ENCODE measurements at places on chromosomes 6 and 20. TPM values are rescaled to one million over a fixed set of nuclear protein-coding genes. Genes with fewer than 3 reads are reported as not detected.

DNA sequence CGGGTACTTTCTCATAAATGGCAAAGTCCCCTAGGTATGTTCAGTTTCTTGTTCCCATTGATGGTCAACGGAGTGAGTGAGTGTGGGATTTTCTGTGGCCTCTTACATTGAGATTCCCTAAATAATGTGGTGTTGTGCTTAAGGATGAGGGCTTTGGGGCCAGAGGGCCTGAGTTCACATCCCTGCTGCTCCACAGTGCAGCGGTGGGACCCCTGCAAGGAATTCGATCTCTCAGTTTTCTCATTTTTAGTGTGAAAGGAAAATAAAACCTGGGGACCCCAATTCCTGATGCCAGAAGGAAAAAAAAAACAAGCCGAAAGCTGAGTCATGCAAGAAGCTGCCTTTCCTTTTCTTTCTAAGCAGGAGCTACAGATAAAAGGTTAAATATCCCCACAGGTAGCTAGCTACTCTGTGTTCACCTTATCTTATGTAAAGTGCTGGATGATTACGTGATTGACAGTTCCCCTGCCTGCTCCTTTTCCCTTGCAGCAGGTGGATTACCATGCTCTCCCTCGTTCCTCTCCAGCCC is 120.2 kb upstream of the CLDN20 start:
- DNase-seq = no peak

Gene MAN1A1
- 19.0 TPM for total RNA-seq

DNA sequence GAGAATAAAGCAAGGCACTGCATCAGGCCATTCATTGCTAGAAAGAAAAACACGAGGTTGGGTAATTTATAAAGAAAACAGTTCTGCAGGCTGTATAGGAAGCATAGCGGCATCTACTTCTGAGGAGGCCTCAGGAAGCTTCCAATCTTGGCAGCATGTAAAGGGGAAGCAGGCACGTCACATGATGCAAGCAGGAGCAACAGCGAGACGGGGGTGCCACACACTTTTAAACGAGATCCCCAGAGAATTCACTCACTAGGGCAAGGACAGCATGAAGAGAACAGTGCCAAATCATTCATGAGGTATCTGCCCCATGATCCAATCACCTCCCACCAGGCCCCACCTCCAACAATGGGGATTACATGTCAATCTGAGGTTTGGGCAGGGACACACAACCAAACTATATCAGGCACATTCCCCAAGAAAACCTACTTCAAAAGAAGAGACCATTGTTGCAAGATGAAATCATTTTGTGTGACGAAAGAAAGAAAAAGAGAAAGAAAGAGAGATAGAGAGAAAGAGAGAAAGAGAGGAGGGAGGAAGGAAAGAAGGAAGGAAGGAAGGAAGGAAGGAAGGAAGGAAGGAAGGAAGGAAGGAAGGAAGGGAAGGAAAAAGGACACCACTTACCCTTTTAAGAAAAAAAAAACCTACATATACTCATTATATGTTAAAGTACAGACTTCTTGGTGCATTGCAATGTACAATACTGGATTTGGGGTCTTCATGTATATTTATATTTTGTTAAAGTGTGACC is 95.9 kb upstream of the PLEKHG1 start:
- DNase-seq = no peak

- DNase-seq = no peak
Measured at GRCh38 chr20:20198011-20198410, 145.7 kb downstream of the CFAP61 start.

- no peak for DNase-seq
Measured at GRCh38 chr6:137704802-137705159, 162.3 kb upstream of the TNFAIP3 start.

DNA sequence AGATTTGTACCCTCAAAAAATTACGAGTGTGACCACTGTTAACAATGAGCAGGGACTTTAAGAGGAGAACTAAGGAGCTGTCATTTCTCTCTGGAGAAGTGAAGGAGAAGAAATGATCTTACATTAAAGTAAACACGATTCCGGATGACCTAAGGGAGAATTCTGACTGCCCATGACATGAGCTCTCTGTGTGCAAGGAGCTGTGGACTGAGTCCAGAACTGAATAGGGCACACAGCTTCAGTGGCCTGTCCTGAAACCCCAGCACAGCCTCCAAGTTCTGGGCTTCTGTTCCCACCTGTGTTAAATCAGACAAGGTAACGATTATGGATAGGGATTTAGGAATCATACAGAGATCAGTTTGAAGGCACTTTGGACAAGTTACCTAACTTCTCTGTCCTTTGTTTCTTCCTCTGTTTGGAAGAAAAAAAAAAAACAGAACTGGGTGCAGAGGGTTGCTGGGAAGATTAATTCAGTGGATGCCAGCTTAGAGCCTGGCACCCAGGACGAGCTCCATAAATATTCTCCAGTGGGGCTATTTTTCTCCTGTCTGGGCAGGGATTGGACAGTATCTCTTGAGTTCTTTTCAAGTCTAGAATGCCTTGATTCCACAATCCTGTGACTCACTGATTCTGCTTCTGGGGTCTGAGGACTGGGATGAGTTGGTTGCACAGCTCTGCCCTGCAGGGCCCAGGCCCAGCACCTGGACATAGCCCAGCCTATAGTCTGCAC is 65.7 kb downstream of the MRPL14 start:
- DNase-seq = no peak

Gene SLC22A1
- 10.2 TPM for total RNA-seq

- DNase-seq = no peak
Measured at GRCh38 chr20:41318271-41318649, 729 bp upstream of the ZHX3 start.

Gene SYNDIG1
- total RNA-seq = not detected

GRCh38 chr6:169498916-169499513 is 202.8 kb downstream of the WDR27 start:
- no peak for DNase-seq

DNA sequence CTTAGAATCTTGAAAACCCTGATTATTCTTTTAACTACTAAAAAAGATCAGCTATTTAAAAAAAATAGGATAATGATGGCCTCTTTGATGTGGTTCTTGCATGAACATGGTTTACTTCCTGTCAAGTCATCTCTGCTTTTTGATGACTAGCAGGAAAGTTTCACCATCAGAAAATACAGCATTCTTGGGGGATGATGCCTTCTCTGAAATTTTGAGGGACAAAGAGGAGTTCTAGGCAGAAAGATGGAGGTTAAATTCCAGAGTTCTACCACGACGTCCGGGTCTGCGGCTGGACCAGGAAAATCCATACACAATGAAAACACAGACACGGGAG is 130.4 kb downstream of the OLIG3 start:
- DNase-seq = no peak

DNA sequence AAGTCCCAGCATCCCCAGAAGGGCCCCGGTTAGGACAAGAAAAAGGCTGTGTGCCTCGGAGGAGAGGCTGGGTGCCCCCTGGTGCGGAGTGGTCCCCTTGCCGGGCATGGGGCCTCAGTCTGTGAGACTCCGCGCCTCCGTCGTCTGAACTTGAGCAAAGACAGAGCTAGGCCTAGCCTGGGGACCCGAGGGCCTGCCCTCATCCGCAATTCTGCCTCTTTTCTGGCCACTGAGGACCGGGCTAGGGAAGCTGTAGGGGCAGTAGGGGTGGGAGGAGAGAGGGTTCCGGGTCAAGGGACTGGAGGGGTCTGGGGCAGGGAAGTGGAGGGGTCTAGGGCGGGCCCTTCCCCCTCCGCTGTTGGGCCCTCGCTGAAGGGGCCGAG is 550 bp upstream of the HSPA12B start:
- no peak for DNase-seq

GRCh38 chr20:46272389-46273047 is 35.8 kb downstream of the CDH22 start:
- no peak for DNase-seq

Gene ENPP5
- 0.04 TPM for total RNA-seq

Gene VNN1
- total RNA-seq = 0.12 TPM

DNA sequence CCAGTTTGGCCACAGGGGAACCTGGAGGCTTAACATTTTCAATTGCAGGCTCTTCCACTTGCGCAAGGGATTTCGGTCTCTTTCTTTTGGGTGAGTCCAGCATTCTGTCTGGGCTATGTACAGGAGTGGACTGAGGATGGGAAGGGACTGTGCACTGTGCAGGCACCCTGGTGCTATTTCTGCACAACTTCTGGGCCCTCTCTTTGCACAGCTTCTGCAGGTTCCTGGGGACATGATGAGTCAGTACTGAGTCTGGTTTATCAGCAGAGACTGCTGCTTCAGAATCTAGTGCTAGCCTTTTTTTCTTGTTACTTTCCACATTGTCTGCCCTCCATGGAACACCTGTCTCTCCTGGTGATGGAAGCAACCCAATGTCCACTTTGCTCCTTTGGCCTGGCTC is 78.5 kb upstream of the ASF1A start:
- no peak for DNase-seq

GRCh38 chr6:73657201-73657600 is 3.4 kb upstream of the SLC17A5 start:
- DNase-seq = peak; percentile 14

Gene CDK19
- total RNA-seq = 4.2 TPM

Gene DEFB132
- not detected for total RNA-seq

DNA sequence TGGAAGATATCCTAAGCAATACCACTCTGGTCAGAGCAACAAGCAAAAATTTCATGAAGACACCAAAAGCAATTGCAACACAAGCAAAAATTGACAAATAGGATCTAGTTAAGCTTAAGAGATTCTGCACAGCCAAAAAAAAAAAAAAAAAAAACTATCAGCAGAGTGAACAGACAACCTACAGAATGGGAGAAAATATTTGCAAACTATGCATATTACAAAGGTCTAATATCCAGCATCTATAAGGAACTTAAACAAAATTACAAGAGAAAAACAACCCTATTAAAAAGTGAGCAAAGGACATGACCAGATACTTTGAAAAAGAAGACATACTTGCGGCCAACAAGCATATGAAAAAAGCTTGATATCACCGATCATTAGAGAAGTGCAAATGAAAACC is 20.0 kb upstream of the AHI1 start:
- DNase-seq = no peak

DNA sequence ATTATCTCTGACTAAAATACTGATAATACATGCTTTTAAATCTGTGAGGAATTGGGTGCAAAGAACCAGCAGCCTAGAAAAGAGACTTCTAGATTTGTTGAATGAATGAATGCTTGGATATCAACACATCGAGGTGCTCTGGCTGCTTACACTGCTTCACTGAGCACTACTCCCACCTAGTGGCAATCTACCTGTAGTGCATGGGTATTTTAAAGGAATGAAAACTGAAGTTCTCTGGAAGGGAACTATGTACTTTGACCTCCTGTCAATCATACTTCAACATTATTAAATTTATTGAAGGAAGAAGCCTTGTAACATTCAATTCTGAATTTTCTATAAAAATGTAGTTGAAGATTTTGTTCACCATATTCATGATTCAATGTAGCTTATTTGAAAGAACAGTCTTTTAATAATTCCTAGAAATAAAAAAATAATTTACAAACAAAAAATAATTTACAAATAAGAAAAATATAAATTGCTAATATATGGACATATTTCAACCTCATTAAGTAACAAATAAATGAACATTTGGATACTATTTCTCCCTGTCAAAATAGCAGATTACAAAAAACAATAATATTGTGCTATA is 111.2 kb upstream of the MMS22L start:
- peak; percentile 77 for DNase-seq

Gene ANKEF1
- total RNA-seq = 11.6 TPM

- no peak for DNase-seq
Measured at GRCh38 chr6:143528164-143528811, 16.8 kb upstream of the FUCA2 start.

DNA sequence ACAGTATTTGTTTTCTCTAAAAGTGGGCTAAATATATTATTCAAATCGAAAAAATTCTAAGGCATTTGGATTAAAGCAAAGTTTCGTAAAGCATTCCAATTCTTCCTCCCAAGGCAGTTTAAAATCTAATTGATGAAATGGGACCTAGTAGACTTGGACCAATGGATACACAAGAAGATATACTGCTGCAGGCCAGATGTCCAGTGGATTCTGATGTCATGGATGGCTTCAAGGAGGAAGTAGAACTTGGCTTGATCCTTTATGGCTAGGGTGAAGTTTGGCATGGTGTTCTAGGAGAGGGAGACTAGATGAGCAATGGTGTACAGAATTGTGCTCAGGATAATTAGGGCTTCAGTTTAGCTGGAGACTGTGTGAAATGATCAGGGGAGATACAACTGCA is 559.5 kb upstream of the MMS22L start:
- DNase-seq = no peak

- DNase-seq = no peak
Measured at GRCh38 chr6:142728910-142729481, 216.0 kb downstream of the HIVEP2 start.

DNA sequence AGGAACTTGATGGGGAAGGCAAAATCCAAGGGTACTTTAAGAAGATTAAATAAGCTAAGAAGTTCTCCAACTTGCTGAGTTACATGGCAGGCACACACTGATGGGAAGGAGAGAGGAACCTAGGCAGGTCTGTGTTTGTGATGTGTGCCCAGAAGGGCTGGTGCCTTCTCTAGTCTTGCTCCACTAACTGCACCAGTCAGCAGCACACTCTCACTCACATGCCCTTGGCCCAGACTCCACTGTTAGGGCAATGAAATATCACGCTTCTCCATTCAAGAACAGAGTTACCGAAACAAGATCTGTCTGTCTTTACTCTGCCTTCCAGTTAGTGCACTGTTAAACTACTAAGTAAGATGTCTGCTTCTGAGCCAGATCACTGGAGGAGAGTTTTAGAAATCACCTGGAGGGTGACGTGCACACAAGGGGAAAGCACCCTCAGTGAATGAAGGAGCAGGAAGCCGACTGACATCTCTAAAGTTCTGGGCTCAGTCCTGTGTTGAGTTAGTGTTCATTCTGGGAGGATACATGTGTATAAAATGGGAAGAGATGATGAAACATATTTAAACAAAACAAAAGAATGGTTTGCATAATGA is 251.1 kb downstream of the FOXC1 start:
- DNase-seq = no peak

GRCh38 chr20:57434390-57434700 is 43.1 kb downstream of the RBM38 start:
- no peak for DNase-seq

GRCh38 chr20:25848222-25848621 is 151.6 kb upstream of the ZNF337 start:
- no peak for DNase-seq

GRCh38 chr20:34951252-34951651 is 4.4 kb downstream of the GSS start:
- DNase-seq = no peak

DNA sequence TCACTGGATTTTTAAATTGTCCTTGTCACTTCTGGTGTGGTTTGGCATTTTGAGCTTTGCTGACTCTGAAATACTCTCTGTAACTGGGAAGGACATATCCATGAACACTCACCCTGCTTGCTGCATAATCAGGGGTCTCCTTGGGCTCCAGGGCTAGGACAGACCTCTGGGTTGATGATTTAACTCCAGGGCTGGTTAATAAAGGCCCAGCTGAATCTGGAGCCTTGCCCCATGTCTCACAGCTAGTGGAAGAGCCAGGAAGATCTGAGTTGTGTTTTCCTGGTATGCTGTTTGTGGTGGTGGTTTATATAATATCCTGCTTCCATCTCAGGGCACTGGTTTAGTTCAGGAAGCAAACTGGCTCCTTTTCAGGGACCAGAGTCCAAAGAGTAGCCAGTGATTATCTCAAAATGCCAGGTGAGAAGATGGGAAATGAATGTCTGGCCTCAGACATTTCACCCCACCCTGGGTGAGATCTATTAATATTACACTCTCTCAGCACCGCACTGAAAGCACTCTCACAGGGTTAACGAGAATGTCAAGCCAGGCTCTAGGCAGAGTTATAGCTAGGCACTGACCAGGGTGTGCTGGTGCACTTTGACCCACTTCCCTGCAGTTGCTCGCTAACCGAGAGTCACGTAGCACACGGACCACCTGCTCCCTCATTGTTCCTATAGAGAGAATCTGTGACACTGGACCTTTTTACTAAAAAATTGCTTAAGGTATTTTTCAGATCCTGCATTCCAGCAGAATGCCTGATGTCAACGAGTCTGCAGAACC is 90.1 kb upstream of the SLC22A16 start:
- DNase-seq = no peak
